ENCODE measurements at places on chromosomes 13 and 19.

DNA sequence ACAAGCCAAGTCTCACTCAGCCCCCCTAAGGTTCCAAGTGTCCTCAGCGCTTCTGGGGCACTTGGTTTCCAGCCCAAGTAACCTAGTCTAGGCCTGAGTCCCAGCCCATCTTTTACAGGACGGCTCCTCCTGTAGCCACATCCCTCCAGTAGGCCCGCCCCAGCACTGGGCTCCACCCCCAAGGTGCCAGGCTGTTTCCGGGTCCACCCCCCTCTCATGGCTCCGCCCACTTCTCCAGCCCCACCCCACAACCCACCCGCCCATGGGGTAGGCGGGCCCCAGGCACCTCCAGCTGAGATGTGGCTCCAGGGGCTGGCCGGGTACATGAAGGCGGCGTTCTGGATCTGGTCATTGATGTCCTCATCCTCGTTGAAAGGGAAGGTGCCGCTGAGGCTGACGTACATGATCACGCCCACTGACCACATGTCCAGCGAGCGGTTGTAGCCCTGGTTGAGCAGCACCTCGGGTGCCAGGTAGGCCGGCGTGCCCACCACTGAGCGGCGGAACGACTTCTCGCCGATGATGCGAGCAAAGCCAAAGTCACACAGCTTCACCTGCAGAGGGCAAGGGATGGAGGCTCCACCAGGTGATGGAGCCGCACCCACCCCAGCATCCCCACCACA lies 17.2 kb upstream of the DACT3 start:
- DNase-seq: peak; percentile 42
- H3K27ac ChIP-seq: no peak overlapping the region
- no peak overlapping the region for H3K4me3 ChIP-seq
- H3K27me3 ChIP-seq: no peaks in the 10 kb centered on the region
- H3K36me3 ChIP-seq: peaks cover 88% of the 10 kb centered on the region

DNA sequence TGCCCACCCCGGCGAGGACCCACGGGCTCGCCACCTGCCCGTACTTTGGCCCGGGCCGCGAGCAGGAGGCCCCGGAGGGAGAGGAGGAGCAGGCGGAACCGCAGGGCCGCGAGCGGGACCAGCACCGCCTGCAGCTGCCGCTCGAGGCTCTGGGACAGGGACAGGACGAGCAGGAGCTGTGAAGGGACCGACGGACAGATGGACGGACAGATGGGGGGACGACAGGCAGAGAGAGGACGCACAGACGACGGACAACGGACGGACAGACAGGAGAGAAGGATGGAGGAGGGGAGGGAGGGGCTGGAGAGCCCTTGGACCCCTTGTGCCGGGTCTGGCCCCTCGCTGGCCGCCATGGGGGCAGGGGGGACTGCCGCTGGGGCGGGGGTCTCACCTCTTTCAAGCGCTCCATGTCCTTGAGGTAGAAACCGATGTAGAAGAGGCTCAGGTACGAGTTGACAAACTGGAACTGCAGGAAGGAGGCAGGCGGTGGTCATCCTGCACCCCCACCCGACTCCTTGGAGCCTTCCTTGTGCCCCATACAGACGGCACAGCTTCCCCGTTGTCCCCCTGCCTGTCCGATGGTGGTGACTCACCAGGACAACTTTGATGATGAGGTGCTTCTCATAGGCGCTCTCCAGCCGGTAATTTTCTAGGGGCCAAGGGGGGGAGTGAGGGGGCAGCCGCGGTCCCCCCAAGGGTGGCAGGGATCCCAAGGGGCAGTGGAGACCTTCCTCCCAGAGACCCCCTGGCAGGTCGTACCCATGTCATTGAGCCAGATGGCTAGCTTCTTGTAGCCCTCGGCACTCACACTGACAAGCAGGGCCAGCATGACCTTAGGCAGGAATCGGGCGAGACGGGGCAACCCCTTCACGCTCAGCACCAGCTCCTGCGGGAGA lies 5.0 kb downstream of the ANO8 start:
- H3K4me3 ChIP-seq: peak overlapping the region; percentile 35
- peaks cover 21% of the 10 kb centered on the region for H3K4me1 ChIP-seq
- H3K36me3 ChIP-seq: no peaks in the 10 kb centered on the region
- H3K27me3 ChIP-seq: peaks cover 6% of the 10 kb centered on the region
- DNase-seq: no peak
- H3K27ac ChIP-seq: no peak overlapping the region

GRCh38 chr13:50404116-50404515 lies 388.9 kb downstream of the KCNRG start:
- H3K4me3 ChIP-seq: no peak overlapping the region
- no peaks in the 10 kb centered on the region for H3K36me3 ChIP-seq
- H3K27me3 ChIP-seq: no peaks in the 10 kb centered on the region
- H3K27ac ChIP-seq: no peak overlapping the region
- DNase-seq: no peak
- peaks cover 5% of the 10 kb centered on the region for H3K4me1 ChIP-seq

- peaks cover 8% of the 10 kb centered on the region for H3K27me3 ChIP-seq
- H3K27ac ChIP-seq: no peak overlapping the region
- DNase-seq: no peak
- no peaks in the 10 kb centered on the region for H3K36me3 ChIP-seq
- no peaks in the 10 kb centered on the region for H3K4me1 ChIP-seq
- H3K4me3 ChIP-seq: no peak overlapping the region
Measured at GRCh38 chr13:45678282-45678681, 23.8 kb upstream of the CBY2 start.

- H3K36me3 ChIP-seq: no peaks in the 10 kb centered on the region
- H3K4me3 ChIP-seq: no peak overlapping the region
- H3K4me1 ChIP-seq: no peaks in the 10 kb centered on the region
- peak; percentile 70 for DNase-seq
Measured at GRCh38 chr19:10027158-10027997, 14.1 kb downstream of the RDH8 start.

DNA sequence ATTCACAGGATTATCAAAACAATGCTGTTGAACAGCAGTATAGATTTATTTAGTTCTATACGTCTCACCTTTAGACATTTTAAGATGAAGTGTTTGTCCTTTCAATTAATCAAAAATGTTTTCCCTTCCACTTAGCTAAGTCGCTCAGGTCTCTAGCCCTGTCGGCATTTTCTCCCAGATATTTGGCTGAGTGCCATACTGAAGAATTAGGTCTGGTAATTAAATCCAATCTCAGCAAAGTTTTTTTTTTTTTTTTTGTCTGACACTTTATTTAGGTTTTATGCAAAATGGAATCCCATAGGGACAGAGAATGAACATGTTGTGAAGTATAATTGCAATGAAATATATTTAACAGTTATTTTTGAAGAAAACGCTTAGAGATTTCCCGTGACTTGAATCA lies 44.1 kb downstream of the RFC3 start:
- no peaks in the 10 kb centered on the region for H3K27me3 ChIP-seq
- peaks cover 15% of the 10 kb centered on the region for H3K4me1 ChIP-seq
- no peak overlapping the region for H3K4me3 ChIP-seq
- no peak for DNase-seq

DNA sequence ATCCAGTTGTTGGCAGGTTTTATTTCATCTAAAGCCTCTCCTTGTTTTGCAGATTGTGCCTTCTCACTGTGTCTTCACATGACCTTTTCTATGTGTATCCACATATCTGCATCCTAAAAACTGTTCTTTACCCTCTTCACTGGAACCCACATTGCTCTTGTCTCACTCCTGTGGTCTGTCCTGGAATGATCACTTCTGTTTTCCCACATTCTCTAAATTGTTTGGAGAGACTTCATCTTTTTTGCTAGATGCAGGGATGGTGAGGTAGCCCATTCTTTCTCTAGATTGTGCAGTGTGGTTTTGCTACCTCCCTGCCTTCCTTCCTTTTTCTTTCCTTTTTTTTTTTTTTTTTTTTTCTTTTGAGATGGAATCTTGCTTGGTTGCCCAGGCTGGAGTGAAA lies 608.6 kb upstream of the MIR17HG start:
- H3K27me3 ChIP-seq: no peaks in the 10 kb centered on the region
- no peaks in the 10 kb centered on the region for H3K4me1 ChIP-seq
- DNase-seq: no peak
- no peak overlapping the region for H3K27ac ChIP-seq
- no peak overlapping the region for H3K4me3 ChIP-seq

GRCh38 chr19:16207063-16207462 lies 9.4 kb downstream of the AP1M1 start:
- H3K36me3 ChIP-seq: peaks cover 85% of the 10 kb centered on the region
- H3K4me1 ChIP-seq: peaks cover 18% of the 10 kb centered on the region
- DNase-seq: no peak
- H3K27me3 ChIP-seq: no peaks in the 10 kb centered on the region

GRCh38 chr19:5003781-5004180 lies 34.9 kb downstream of the KDM4B start:
- no peak overlapping the region for H3K27ac ChIP-seq
- H3K4me3 ChIP-seq: no peak overlapping the region
- peaks cover 13% of the 10 kb centered on the region for H3K36me3 ChIP-seq
- no peaks in the 10 kb centered on the region for H3K27me3 ChIP-seq

GRCh38 chr19:4866595-4867424 lies 657 bp downstream of the PLIN3 start:
- H3K27me3 ChIP-seq: no peaks in the 10 kb centered on the region
- peak; percentile 47 for DNase-seq
- peak overlapping the region; percentile 56 for H3K27ac ChIP-seq
- peaks cover 3% of the 10 kb centered on the region for H3K36me3 ChIP-seq

- no peak for DNase-seq
- H3K4me1 ChIP-seq: peaks cover 47% of the 10 kb centered on the region
- H3K4me3 ChIP-seq: peak overlapping the region; percentile 86
- H3K27me3 ChIP-seq: no peaks in the 10 kb centered on the region
- H3K36me3 ChIP-seq: peaks cover 14% of the 10 kb centered on the region
Measured at GRCh38 chr19:16470541-16470910, 1.2 kb downstream of the EPS15L1 start.

GRCh38 chr13:70424428-70424827 lies 316.2 kb upstream of the KLHL1 start:
- no peaks in the 10 kb centered on the region for H3K27me3 ChIP-seq
- no peak overlapping the region for H3K4me3 ChIP-seq
- no peaks in the 10 kb centered on the region for H3K36me3 ChIP-seq
- no peak overlapping the region for H3K27ac ChIP-seq
- no peaks in the 10 kb centered on the region for H3K4me1 ChIP-seq

DNA sequence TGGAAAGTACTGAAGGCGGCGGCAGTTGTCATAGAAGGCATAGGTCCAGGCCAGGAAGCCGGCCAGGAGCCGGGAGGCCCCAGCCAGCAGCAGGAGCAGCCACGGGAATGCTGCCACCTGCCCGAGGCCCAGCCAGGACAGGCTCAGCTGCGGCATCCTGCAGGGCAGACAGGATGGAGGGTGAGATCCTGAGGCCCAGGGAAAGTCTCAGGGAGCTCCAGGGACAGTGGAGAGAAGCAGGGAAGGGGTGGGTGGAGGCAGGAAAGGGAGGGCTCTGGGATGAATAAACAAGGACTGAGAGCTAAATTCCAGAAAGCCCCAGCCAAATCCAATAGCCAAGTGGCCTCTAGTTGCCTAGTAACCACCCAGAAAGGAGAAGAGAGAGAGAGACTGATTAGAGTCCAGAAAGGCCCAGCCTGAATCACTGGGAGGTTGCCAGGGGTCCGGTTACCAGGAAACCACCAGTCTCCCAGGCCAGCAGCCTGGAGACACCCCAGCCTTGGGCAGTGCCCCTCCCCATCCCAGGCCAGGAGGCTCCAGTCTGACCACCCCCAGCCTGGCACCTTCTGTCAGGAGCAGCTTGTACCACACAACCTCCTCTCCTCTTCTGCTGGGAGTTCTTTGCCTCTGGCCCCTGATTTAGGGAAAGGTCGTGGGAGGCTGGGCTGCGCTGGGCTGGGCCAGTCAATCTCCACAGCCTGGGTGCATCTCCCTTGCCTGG lies 7.5 kb upstream of the OR10H5 start:
- DNase-seq: no peak
- no peaks in the 10 kb centered on the region for H3K4me1 ChIP-seq

DNA sequence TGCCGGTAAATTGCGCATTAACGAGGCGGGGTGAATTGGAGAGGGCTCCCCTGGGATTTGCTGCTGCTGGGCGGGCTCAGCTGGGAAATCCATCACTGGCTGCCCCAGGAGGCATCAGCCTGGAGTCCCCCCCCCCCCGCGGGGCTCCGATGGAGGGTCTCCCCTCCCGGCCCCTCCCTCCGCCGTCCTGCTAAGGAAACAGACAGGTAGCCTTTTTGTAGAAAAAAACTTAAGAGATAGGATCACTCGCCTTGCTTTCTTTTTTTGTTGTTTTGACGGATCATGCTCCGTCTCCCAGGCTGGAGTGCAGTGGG lies 6.8 kb downstream of the TLE6 start:
- peaks cover 17% of the 10 kb centered on the region for H3K4me1 ChIP-seq
- no peak overlapping the region for H3K4me3 ChIP-seq
- H3K27me3 ChIP-seq: peaks cover 15% of the 10 kb centered on the region

GRCh38 chr19:435056-435706 lies 25.7 kb downstream of the SHC2 start:
- H3K27ac ChIP-seq: no peak overlapping the region
- no peak for DNase-seq
- no peaks in the 10 kb centered on the region for H3K36me3 ChIP-seq
- no peak overlapping the region for H3K4me3 ChIP-seq

DNA sequence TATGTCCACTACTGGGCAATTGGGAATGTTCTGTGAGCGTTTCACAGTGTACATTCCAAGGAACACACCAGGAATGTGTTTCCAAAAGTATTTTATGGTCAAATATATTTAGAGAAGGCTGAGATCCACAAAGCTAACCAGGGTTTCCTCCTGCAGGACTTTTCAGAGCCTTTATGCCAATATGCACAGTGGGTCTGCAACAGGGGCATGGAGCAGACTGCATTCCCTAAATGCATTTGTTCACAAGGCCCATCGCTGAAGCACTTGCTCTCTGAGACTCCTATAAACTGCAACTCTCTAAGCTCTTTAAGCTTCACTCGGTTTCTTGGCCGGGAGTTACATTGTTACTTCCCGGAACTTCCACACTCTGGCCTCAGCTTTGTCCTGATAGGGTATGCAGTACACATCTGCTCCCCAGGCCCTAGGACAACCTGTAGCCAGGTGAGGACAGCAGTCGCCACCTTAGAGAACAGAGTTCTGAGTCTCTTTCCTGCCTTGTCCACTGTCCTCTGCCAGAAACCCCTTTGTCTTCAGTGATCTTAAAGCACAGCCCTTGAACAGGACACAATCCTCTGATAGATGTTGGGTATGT lies 33.5 kb downstream of the FBN3 start:
- no peak overlapping the region for H3K27ac ChIP-seq
- DNase-seq: no peak
- H3K4me1 ChIP-seq: no peaks in the 10 kb centered on the region

- H3K27ac ChIP-seq: peak overlapping the region; percentile 86
- H3K36me3 ChIP-seq: peaks cover 35% of the 10 kb centered on the region
- peaks cover 26% of the 10 kb centered on the region for H3K4me1 ChIP-seq
- DNase-seq: no peak
- peak overlapping the region; percentile 93 for H3K4me3 ChIP-seq
Measured at GRCh38 chr19:52600639-52601024, 30.5 kb downstream of the ZNF701 start.

DNA sequence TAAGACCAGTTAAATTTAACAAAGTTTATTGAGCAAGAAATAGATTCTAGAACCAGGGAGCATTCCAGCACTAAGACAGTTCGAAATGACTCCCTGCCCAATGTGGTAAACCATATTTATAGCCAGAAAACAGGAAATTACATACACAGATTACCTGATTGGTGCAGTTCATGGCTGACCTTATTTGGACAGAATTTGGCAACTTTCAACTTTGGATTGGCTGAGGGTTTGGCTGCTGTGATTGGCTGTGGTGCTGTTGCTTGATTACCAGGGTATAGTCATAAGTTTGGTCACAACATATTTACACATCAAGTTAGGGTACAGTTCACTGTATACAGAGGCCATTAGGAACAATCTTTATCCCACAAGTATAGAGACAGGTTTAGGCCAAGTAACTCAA lies 984.8 kb upstream of the MIR17HG start:
- no peak for DNase-seq
- H3K4me1 ChIP-seq: no peaks in the 10 kb centered on the region
- no peak overlapping the region for H3K27ac ChIP-seq
- no peaks in the 10 kb centered on the region for H3K36me3 ChIP-seq
- no peaks in the 10 kb centered on the region for H3K27me3 ChIP-seq
